ENCODE measurements at places on chromosomes 1 and 21. TPM values are rescaled to one million over a fixed set of nuclear protein-coding genes. Genes with fewer than 3 reads are reported as not detected.

DNA sequence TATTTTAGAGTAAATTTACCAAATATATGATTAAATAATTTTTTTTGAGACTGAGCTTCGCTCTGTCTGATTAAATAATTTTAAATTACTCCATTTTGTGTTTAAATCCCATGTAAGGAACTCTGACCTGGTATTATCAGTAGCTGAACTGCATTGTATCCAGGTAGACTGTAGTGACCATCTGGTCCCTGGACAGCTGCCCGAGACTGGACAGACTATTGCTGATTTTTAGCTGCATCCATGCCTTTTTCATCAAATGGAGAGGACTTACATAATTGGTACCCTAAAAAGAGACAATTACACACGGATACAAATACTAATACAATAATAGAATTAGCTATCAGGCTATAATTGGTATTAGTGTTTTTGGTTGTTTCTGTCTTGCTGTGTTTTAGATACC, 20.6 kb downstream of the OLFM3 start:
- no peaks in the 10 kb centered on the region for H3K27me3 ChIP-seq
- no peak overlapping the region for H3K27ac ChIP-seq
- no peaks in the 10 kb centered on the region for H3K4me1 ChIP-seq
- H3K36me3 ChIP-seq = no peaks in the 10 kb centered on the region

DNA sequence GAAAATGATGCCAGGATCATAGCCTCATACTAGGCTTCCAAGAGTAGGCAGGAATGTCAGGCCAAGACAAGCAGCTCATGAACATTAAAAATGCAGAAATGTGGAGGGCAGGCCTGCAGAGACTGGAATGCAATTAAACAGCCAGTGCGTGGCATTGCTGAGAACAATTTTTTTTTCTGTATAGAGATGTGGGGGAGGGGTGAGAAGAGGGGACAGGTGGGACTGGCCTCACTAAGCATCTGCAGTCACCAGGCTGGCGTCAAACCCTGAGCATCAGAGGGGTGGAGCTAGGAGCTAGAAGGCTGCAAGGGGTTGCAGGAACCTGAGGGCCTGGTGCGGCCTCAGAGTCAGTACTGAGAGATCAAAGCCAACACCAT, 114.1 kb downstream of the TNR start:
- no peak overlapping the region for H3K4me3 ChIP-seq
- no peaks in the 10 kb centered on the region for H3K36me3 ChIP-seq
- no peak for DNase-seq

The CAMK1G gene
- 0.50 TPM for total RNA-seq

DNA sequence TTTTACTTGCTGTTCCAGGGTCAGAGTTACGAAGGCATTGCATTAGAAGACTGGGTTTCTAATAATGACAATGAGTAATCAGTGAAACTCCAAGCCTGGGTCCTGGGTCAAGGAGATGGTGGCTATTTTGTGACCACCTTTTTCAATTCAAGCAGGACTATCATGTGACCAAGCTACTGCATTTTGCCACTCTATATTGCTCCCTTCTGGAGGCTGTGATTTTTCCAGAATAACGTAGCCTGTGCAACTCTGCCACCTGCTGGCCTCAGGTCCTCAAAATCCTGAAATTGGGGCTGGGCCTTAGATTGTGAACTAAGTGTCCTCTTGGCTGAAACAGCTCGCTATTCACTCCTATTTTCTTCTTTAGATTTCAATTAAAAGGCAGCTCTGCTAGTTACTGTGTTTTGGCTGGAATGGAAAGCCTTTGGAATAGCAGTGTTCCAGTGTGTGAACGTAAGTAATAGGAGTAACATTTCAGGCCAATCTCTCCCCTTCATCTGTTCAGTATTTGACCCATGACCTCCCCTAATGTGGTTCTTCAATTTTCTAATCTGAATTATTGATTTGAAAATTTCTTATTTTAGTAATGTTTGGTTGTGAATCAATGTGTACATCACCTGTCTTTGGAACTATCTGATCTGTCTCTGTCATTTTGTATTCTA, 52.9 kb upstream of the CD46 start:
- DNase-seq = peak; percentile 91
- H3K27me3 ChIP-seq = no peaks in the 10 kb centered on the region
- no peaks in the 10 kb centered on the region for H3K36me3 ChIP-seq
- no peak overlapping the region for H3K27ac ChIP-seq
- H3K4me1 ChIP-seq = no peaks in the 10 kb centered on the region
- no peak overlapping the region for H3K4me3 ChIP-seq

DNA sequence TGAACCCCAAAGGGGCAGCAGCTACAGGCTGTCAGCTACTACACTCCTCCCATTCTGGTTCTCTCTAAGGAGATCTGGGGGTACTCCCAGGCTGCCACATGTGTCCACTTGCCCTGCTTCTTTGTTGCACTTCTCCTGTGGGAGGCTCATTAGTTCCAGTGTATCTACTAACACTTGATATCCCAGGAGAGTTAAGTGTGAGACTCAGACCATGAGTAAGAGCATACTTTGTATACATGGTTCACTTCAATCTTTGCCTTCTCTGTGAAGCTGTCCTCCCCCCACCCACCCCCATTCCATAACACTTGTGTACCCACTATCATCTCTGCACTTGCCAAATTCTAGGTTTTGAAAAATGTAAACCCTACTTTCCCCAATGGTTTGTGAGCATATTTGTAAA, 34.9 kb upstream of the GADD45A start:
- H3K36me3 ChIP-seq = no peaks in the 10 kb centered on the region
- H3K4me1 ChIP-seq = peaks cover 11% of the 10 kb centered on the region
- no peak overlapping the region for H3K27ac ChIP-seq
- H3K4me3 ChIP-seq = no peak overlapping the region
- no peak for DNase-seq
- H3K27me3 ChIP-seq = no peaks in the 10 kb centered on the region

GRCh38 chr1:153566414-153567371, 1.0 kb upstream of the S100A2 start:
- no peaks in the 10 kb centered on the region for H3K36me3 ChIP-seq
- peaks cover 11% of the 10 kb centered on the region for H3K4me1 ChIP-seq
- H3K27ac ChIP-seq = peak overlapping the region; percentile 73
- no peak overlapping the region for H3K4me3 ChIP-seq
- H3K27me3 ChIP-seq = no peaks in the 10 kb centered on the region
- DNase-seq = peak; percentile 96

DNA sequence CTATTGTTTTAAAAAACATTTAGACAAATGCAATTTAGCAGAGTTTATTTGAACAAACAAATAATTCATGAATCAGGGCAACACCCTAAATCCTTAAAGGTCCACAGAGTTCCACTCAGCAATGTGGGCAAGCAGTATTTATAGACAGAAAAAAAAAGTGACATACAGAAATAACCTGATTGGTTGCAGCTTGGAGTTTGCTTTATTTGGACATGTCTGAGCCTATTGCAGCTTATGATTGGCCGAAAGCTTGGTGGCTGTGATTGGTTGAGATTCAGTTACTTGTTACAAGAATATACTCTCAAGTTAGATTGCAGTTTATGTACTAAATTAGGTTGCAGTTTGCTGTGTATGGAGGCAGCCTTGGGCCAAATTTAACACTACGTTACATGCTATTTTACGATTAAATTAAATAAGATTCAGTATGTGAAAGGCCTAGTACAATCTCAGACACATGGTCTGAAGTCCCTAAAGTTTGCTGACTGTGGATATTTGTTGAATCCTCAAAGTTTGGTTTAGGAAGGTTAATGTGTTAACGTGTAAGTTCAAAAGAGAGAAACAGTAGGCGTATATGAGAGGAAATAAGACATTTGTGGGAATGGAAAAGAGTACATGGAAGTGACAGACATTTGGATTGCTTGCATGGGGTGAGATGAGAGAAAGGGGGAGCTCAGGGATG, 6.9 kb upstream of the CAMSAP2 start:
- DNase-seq = no peak
- H3K4me3 ChIP-seq = no peak overlapping the region
- no peaks in the 10 kb centered on the region for H3K36me3 ChIP-seq
- no peaks in the 10 kb centered on the region for H3K4me1 ChIP-seq
- peaks cover 49% of the 10 kb centered on the region for H3K27me3 ChIP-seq
- no peak overlapping the region for H3K27ac ChIP-seq

GRCh38 chr1:245537992-245538391, 383.2 kb downstream of the KIF26B start:
- H3K4me1 ChIP-seq = no peaks in the 10 kb centered on the region
- peak; percentile 43 for DNase-seq
- H3K27ac ChIP-seq = no peak overlapping the region
- H3K27me3 ChIP-seq = no peaks in the 10 kb centered on the region

DNA sequence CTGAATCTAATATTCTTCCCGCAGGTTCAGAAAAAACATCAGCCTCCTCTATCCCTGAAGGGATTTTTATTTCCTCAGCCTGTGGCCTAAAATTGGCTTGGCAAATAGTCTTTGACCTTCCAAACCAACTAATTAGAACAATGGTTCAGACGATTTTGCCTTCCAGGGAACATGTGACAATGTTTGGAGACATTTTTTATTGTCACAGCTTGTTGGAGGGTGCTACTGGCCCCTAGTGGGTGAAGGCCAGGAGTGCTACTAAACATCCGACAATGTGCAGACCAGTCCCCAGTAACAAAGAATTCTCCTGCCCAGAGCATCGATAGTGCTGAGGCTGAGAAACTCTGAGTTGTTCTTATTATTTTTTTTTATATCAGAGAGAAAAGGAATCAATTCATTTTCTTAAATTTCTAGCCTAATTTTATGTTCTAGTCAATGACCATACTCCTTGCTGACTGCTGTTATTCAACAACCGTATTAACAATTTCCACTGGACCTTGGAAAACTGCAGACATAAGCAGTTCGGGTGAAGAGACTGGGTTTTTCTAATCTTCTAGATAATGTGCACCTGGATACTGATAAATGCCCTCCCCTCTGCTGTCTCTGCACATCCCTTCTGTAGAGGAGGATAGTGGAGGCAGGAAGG, 280.7 kb downstream of the LMX1A start:
- peak; percentile 83 for DNase-seq
- H3K27me3 ChIP-seq = no peaks in the 10 kb centered on the region
- H3K27ac ChIP-seq = no peak overlapping the region

- H3K36me3 ChIP-seq = no peaks in the 10 kb centered on the region
- H3K4me3 ChIP-seq = no peak overlapping the region
- H3K4me1 ChIP-seq = peaks cover 4% of the 10 kb centered on the region
- DNase-seq = peak; percentile 86
These were observed 73.1 kb upstream of the TSHB start for GRCh38 chr1:114956570-114956969.

DNA sequence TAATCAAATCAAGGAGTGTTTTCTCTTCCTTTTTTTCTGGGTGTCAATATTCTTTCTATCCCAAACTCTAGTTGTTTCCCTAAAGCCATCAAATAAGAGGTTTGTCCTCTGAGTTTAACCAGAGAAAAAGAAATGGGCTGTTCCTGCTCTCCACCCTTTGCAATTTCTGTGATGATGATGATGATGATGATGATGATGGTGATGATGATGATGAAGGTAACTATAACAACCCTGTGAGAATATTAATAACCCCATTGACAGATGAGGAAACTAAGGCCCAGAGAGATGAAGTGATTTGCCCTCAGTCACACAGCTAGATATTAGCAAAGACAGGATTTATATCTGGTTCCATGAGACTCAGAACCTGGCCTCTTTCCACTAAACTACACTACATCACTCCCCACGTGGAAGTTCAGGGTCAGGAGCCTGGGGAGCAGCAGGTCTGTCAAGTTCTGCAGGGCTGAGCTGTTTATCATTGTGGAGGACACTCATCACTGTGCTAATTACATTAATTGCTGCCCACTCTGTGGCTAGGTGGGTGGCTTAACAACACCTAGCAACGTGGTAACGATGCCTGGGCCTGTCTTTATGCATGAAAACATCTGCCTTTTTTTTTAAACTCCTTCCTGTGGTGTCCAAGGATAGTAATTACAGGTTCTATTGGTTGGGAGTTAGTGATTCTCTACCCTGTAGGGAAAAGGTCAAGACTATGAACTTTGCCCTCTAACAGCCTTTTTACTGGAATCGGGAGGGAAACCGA, 19.0 kb upstream of the JUN start:
- no peaks in the 10 kb centered on the region for H3K27me3 ChIP-seq
- no peaks in the 10 kb centered on the region for H3K4me1 ChIP-seq
- H3K27ac ChIP-seq = no peak overlapping the region

The CR2 gene
- 0.52 TPM for total RNA-seq

The SLAMF7 gene
- total RNA-seq = not detected

DNA sequence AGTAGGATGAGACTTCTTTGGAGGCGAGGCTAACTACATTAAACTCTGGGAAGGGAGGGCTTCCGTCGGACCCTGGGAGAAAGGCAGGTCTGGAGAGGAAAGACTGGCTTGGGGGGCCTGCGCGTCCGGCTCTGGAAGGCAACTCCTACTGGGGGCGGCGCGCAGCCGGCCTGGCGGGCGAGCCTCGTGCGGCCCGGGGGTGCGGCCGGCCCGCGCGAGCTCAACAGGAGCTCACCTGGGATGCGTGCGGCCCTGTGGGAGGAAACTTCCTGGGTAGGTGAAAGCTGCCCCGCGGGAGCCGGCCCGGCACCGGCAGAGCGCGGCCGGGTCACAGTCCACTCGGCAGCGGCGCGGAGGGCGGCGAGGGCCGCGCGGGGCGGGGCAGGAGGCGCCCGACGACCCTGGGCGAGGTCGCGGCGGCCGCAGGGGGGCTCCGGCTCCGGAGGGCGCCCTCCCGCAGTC, 449 bp downstream of the EPS15 start:
- no peak overlapping the region for H3K27ac ChIP-seq
- no peaks in the 10 kb centered on the region for H3K4me1 ChIP-seq
- peak; percentile 81 for DNase-seq
- H3K4me3 ChIP-seq = peak overlapping the region; percentile 91

The OR6K3 gene
- not detected for total RNA-seq

- no peaks in the 10 kb centered on the region for H3K36me3 ChIP-seq
- no peak overlapping the region for H3K4me3 ChIP-seq
- no peak overlapping the region for H3K27ac ChIP-seq
- no peak for DNase-seq
- H3K4me1 ChIP-seq = no peaks in the 10 kb centered on the region
These were observed 25.0 kb downstream of the RGS7 start for GRCh38 chr1:241332037-241332409.

DNA sequence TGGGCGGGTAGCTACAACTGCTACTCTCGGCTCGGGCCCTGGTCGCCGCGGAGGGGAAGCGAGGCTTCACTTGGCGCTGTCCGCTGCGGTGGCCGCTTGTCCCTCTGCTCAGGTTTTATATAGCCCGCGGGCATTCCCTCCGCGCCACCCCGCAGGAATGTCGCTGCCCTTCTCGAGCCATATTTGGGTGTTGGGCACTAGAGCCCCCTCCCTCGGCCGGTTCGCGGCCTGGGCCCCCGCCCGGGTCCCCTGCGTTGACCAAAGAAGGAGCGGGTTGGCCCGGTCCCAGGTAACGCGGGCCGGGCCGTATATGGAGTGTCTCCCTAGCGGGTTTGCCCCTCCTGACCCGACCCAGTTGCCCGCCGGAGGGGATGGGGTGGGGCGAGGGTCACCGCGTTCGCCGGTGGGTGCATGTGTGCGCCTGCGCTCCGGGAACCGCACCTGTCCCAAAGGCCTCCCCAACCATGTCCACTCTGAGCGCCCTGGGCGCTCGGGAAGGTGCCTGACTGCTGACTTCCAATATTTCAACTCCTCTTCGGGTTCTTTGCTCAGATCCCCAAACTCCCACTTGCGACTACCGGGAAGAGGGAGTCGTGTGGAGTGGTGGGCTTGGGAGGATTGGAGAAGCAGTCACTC, at the start of gene ACTA1:
ACTA1 (minus strand) TSS at position 90 of the 636 bp plus-strand sequence. CDS start 979 bp downstream, outside the sequence.
- H3K4me1 ChIP-seq = no peaks in the 10 kb centered on the region
- no peak within 1 kb of the TSS for H3K27ac ChIP-seq
- peak within 1 kb of the TSS; percentile 83 for H3K4me3 ChIP-seq
- H3K36me3 ChIP-seq = peaks cover 4% of the 10 kb centered on the region
- H3K27me3 ChIP-seq = peaks cover 54% of the 10 kb centered on the region

The POTED gene
- total RNA-seq = not detected

Data from endodermal cell (in vitro differentiated cells).